Sigmoid colon (tissue), 7 donors: ENCODE measurements at places on chromosomes 11 and 22. TPM values are rescaled to one million over a fixed set of nuclear protein-coding genes. Genes with fewer than 3 reads are reported as not detected.

AMPD3 gene
- total RNA-seq, result 4.3 TPM

PKNOX2 gene
- total RNA-seq, result 1.4 TPM

CD6 gene
- total RNA-seq, result 0.81 TPM

DNA sequence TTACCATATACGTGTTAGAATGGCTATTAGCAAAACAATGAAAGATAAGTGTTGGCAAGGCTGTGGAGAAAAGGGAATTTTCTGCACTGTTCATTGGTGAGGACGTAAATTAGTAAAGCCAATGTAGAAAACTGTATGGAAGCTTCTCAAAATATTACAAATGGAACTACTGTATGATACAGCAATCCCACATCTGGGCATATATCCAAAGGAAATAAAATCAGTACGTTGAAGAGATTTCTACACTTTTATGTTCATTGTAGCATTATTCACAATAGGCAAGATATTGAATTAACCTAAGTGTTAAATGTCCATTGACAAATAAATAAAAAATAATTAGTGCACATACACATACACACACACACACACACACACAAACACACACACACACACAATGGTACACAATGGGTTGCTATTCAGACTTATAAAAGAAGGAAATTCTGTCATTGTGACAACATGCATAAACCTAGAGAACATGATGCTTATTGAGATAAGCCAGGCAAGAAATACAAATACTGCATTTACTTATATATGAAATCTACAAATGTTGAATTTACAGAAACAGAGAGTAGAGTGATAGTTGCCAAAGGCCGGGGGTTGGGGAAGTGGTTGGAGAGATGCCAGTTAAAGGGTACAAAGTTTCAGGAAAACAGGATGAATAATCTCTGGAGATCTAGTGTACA lies 565.8 kb upstream of the LRRC4C start:
- no peaks in the 10 kb centered on the region for H3K27me3 ChIP-seq
- no peaks in the 10 kb centered on the region for H3K36me3 ChIP-seq
- H3K27ac ChIP-seq, result no peak overlapping the region
- H3K4me1 ChIP-seq, result no peaks in the 10 kb centered on the region

GRCh38 chr22:46007003-46007847 lies 30.3 kb upstream of the WNT7B start:
- H3K4me3 ChIP-seq, result no peak overlapping the region
- H3K4me1 ChIP-seq, result peaks cover 32% of the 10 kb centered on the region
- H3K36me3 ChIP-seq, result no peaks in the 10 kb centered on the region
- H3K27me3 ChIP-seq, result no peaks in the 10 kb centered on the region

GRCh38 chr22:44673406-44673805 lies 28.6 kb upstream of the PRR5 start:
- H3K36me3 ChIP-seq, result no peaks in the 10 kb centered on the region
- H3K4me1 ChIP-seq, result peaks cover 12% of the 10 kb centered on the region
- H3K27ac ChIP-seq, result no peak overlapping the region
- peaks cover 4% of the 10 kb centered on the region for H3K27me3 ChIP-seq
- H3K4me3 ChIP-seq, result no peak overlapping the region
- DNase-seq, result no peak

DNA sequence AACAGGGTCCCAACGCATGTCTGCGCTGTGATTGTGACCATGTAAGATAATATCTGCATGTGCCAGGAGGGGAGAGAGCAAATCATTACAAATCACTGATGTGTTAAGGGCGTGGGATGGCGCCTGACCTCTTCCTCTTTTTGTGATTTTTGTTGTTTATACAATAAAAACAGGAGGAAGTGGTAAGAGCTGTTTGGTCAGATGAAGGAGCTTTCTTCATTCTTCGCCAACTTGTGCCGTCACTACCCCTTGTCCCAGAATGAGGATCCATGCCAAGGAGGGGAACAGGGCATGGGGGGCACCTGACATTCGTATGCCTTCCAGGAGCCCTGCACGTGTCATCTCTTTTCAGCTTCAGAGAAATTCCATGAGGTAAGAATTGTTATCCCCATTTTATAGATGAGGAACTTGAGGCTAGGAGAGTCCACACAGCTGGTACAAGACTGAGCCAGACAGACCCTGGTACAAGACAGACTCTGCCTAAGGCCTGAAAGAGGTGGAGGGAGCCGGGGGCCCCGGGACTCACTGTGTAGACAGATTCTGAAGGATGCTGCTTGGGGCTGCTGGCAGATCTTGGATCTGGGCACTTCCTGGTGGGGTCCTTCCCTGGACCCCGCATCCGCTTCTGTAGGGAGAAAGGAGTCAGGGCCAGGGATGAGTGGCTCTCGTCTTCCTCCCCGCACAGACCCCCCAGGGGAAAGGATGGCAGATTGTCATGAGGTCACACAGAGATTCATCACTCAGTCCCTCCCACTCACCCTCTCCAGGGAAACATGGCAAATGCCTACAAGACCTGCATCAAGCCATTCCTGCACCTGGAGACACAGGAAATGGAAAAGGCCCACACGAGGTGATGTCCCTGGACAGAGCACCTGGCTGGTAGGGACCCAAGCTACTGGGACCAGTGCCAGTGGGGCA lies 34.6 kb downstream of the NFAM1 start:
- H3K27ac ChIP-seq, result peak overlapping the region; percentile 14
- H3K4me1 ChIP-seq, result no peaks in the 10 kb centered on the region
- no peaks in the 10 kb centered on the region for H3K36me3 ChIP-seq
- no peaks in the 10 kb centered on the region for H3K27me3 ChIP-seq
- DNase-seq, result peak; percentile 81

GRCh38 chr22:49906071-49906798 lies 12.0 kb downstream of the ALG12 start:
- peak; percentile 43 for DNase-seq
- H3K36me3 ChIP-seq, result peaks cover 16% of the 10 kb centered on the region
- no peaks in the 10 kb centered on the region for H3K27me3 ChIP-seq
- H3K27ac ChIP-seq, result no peak overlapping the region

DNA sequence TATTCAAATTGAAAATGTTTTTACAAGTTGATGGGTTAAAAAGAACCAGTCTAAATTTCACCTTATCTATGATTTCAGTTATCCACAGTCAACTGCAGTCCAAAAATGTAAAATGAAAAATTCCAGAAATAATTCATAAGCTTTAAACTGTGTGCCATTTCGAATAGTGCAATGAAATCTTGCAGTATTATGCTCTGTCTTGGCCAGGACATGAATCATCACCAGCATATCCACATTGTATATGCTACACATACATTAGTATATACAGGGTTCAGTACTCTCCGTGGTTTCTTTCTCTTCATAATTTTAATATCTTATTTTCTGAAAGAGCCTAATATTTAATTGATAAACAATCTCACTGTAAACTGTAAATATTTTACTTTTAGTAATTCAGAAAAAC lies 45.9 kb downstream of the ARHGAP32 start:
- H3K4me1 ChIP-seq, result peaks cover 17% of the 10 kb centered on the region
- no peak overlapping the region for H3K27ac ChIP-seq
- DNase-seq, result no peak
- no peak overlapping the region for H3K4me3 ChIP-seq
- no peaks in the 10 kb centered on the region for H3K27me3 ChIP-seq
- H3K36me3 ChIP-seq, result no peaks in the 10 kb centered on the region

GRCh38 chr11:45472716-45473317 lies 186.7 kb upstream of the SYT13 start:
- H3K27me3 ChIP-seq, result no peaks in the 10 kb centered on the region
- no peaks in the 10 kb centered on the region for H3K4me1 ChIP-seq
- no peak overlapping the region for H3K4me3 ChIP-seq
- no peak overlapping the region for H3K27ac ChIP-seq

GRCh38 chr22:39290724-39291161 lies 28.7 kb downstream of the RPL3 start:
- H3K4me1 ChIP-seq, result no peaks in the 10 kb centered on the region
- H3K4me3 ChIP-seq, result no peak overlapping the region
- peak; percentile 84 for DNase-seq
- H3K36me3 ChIP-seq, result no peaks in the 10 kb centered on the region
- H3K27me3 ChIP-seq, result no peaks in the 10 kb centered on the region

DNA sequence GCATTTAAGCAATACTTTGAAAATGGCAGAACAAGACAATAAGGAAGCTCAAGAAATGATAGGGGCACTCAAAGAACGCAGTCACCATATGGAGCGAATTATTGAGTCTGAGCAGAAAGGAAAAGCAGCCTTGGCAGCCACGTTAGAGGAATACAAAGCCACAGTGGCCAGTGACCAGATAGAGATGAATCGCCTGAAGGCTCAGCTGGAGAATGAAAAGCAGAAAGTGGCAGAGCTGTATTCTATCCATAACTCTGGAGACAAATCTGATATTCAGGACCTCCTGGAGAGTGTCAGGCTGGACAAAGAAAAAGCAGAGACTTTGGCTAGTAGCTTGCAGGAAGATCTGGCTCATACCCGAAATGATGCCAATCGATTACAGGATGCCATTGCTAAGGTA lies 51.9 kb downstream of the SPECC1L start:
- H3K4me1 ChIP-seq, result peaks cover 22% of the 10 kb centered on the region
- no peaks in the 10 kb centered on the region for H3K27me3 ChIP-seq
- H3K27ac ChIP-seq, result no peak overlapping the region
- peaks cover 4% of the 10 kb centered on the region for H3K36me3 ChIP-seq

- H3K27ac ChIP-seq, result no peak overlapping the region
- peak; percentile 82 for DNase-seq
- H3K4me1 ChIP-seq, result no peaks in the 10 kb centered on the region
- H3K36me3 ChIP-seq, result no peaks in the 10 kb centered on the region
- no peaks in the 10 kb centered on the region for H3K27me3 ChIP-seq
Measured at GRCh38 chr11:14907411-14908213, 15.6 kb upstream of the CYP2R1 start.

DNA sequence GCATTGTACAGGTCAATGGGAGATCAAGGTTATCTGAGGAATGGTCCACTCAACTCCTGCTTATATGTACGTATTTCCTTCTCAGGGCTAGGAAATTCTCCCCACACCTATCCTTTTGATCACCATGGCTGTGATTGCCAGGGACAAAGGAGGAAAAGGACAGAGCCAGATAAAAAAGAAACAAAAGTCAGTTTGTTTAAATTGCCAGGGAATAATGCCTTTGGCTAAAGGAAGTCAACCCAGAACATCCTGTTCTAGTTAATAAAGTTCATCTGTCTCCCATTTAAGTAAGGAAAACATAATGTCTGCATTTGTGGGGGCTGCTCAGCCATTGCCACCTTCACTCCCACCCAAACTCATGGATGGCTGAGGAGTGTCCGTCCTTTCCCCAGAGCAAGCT lies 124.7 kb downstream of the ME3 start:
- no peaks in the 10 kb centered on the region for H3K4me1 ChIP-seq
- no peak for DNase-seq
- H3K27me3 ChIP-seq, result no peaks in the 10 kb centered on the region
- H3K27ac ChIP-seq, result peak overlapping the region; percentile 72
- H3K36me3 ChIP-seq, result no peaks in the 10 kb centered on the region

- peaks cover 3% of the 10 kb centered on the region for H3K4me1 ChIP-seq
- H3K4me3 ChIP-seq, result no peak overlapping the region
- H3K27ac ChIP-seq, result no peak overlapping the region
- no peaks in the 10 kb centered on the region for H3K36me3 ChIP-seq
- DNase-seq, result peak; percentile 43
Measured at GRCh38 chr22:45429981-45430775, 16.7 kb downstream of the RIBC2 start.

DNA sequence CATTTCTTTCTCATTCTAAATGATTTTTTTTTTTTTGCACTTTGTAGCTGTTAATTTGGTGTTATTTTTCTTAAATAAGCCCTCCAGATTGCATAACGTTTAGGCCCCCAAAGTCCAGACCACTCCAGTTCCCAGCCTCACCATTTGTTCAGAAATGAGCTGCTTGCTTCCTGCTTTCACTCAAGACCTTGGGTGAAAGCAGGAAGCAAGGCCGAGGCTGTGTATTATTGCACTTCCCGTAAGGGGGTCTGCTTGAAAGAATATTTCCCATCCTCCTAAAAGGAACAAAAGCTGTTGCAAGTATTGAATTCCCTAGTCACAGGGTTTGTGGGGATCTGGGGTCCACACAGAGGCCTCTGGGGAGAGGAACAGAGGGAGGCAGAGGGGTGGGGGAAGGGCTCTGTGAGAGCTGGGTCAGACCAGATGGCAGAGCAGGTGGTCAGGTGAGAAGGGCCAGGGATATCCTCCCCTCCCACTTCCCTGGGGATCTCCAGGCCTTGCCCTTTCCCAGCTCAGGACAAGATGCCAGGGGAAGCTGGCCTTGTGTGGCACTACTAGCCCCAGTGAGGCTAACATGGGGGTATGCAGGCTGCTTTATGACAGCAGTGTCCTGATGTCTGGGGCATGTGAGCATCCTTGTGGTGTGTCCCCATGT lies 51.6 kb upstream of the MYEOV start:
- no peaks in the 10 kb centered on the region for H3K4me1 ChIP-seq
- no peak overlapping the region for H3K4me3 ChIP-seq
- H3K27me3 ChIP-seq, result no peaks in the 10 kb centered on the region

- H3K27ac ChIP-seq, result no peak overlapping the region
- no peak for DNase-seq
- no peak overlapping the region for H3K4me3 ChIP-seq
- H3K4me1 ChIP-seq, result no peaks in the 10 kb centered on the region
Measured at GRCh38 chr11:100174881-100175280, 512.2 kb upstream of the ARHGAP42 start.

GRCh38 chr22:23282089-23282501 lies 101.8 kb downstream of the BCR start:
- no peaks in the 10 kb centered on the region for H3K36me3 ChIP-seq
- no peak overlapping the region for H3K4me3 ChIP-seq
- H3K27me3 ChIP-seq, result no peaks in the 10 kb centered on the region
- H3K4me1 ChIP-seq, result peaks cover 59% of the 10 kb centered on the region

DNA sequence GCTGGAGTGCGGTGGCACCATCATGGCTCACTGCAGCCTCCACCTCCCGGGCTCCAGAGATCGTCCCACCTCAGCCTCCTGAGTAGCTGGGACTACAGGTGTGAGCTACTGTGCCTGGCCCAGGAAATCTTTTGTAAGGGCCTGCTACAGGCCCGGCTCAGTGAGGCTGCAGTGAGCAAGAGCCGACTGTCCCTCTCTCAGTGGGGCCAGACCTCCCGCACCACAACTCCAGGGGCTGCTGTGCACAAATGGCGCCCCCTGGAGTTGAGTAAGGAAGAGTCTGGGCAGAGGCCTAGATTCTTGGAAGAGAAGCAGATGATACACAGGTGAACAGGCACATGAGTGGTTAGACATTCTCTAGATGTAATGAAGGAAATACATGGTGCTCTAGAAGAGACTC lies 7.0 kb downstream of the SERHL2 start:
- no peak overlapping the region for H3K27ac ChIP-seq
- H3K4me1 ChIP-seq, result no peaks in the 10 kb centered on the region
- DNase-seq, result no peak
- H3K27me3 ChIP-seq, result no peaks in the 10 kb centered on the region
- no peaks in the 10 kb centered on the region for H3K36me3 ChIP-seq
- H3K4me3 ChIP-seq, result no peak overlapping the region

GRCh38 chr11:88434333-88434976 lies 96.9 kb upstream of the CTSC start:
- H3K27me3 ChIP-seq, result no peaks in the 10 kb centered on the region
- DNase-seq, result no peak
- no peaks in the 10 kb centered on the region for H3K36me3 ChIP-seq
- no peak overlapping the region for H3K27ac ChIP-seq
- no peaks in the 10 kb centered on the region for H3K4me1 ChIP-seq
- H3K4me3 ChIP-seq, result no peak overlapping the region

GRCh38 chr11:128678024-128678423 lies 15.8 kb upstream of the FLI1 start:
- H3K36me3 ChIP-seq, result no peaks in the 10 kb centered on the region
- no peak overlapping the region for H3K4me3 ChIP-seq
- DNase-seq, result no peak
- H3K27ac ChIP-seq, result no peak overlapping the region
